ENCODE measurements at places on chromosomes 2 and 18.

DNA sequence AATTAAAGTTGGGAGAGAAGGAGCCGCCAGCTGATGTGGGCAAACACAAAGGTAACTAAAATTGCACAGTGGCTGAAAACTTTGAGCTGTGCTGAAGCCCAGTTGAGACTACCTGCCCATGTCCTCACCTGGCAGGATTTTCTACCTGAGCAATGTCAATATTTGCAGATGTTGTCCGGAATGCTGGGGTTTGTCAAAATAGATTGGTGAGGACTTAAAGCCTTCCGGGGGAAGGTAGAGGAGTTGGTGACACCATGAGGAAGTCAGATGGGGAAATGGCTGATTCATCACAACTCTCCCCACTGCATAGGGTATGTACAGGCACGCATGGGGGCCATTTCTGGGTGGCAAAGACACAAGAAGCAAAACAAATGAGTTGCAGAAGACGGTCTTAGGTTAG, 114.9 kb downstream of the ALK start:
- DNase-seq, result no peak

- no peak for DNase-seq
These were observed 49.5 kb downstream of the ANO7 start for GRCh38 chr2:241237949-241238371.

- DNase-seq, result no peak
These were observed 54.1 kb downstream of the E2F6 start for GRCh38 chr2:11411768-11412448.

DNA sequence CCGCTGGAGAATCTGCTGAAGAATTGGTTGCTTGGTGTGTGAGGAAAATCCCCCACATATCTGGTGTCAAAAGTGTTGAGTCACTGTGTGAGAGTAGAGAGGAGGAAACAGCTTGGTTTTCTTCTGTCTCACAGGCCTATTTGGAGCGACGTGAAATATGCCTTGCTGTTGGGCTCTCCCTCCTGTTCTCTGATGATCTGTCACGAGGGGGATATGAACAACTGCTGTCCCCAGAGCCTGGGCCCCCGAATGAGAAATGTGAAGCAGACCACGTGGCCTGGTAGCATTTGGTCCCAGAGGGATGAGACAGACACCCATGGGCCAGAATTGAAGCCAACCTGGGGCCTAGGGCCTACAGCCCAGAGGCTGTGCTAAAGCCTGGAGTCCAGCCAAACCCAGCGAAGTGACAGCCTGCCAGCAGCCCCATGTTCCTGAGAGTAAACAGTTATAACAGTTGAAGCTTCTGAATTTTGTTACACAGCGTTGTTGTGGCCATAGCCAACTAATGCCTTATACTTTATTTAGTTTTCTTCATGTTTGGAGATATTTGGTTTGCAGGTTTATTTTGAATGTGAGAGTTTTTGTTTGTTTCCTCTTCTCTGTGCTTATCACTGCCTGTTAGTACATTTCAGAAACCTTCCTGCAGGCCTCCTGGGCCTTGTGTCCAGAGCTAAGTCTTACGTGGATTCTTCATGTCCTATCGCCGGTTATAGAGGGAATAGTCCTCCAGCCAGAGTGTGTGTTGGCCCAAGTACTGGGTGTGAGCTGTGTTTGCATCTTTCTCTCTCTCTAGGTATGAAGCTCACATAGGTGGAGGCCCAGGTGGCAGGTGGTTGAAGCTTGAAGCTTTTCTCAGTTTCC, 18.7 kb upstream of the COLEC12 start:
- peak; percentile 43 for DNase-seq

DNA sequence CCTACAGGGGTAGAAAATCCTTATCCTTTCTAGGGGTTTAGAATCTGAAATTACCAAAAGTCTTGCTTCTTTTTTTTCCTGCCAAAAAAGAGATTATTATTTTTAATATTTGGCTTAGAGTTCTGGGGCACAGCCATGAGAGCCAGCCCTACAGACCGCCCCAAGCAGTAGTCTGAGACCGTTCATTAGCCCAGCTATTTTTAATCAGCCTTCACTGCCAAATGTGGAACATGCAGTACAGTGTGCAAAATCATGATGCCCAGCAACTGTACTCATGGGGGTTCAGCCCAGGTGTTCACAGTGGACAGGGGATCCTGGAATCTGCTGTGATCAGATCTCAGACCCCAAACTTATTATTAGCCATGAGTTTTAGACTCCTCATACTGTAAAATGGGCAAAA, 60.4 kb downstream of the GRB14 start:
- no peak for DNase-seq

DNA sequence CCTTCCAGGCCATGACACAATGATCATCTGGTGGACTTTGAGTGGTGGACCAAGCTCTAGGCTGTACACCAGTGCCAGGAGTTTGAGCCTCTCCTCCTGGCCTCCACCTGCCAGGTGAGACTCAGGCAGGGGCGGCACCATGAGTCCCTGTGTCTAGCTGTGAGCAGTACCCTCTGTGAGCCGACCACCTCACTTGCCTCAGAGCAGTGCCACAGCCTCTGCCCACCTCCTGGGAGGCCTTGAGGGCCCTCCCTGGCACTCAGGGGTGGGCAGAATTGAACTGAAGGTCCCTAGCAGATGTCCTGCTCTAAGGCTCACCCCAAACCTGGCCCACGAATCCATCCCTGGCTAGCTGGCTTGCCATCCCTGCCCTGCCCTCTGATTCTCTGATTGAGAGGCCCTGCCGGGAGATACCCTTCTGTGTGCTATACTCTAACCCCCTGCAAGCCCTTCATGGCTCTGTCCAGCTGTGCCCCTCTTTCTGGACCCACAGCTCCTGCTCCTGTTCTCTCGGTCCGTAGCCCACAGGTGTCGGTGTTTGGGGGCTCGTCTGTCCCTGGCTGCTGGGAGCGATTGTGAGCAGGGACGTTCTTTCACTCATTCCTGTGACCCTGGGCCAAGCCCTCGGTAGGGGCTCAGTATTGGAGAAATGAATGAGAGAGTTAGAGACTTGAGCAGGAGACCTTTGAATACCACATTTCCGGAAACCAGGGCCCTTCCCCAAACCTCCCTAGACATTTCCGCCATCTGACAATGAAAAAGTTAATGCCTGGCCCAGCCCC, 70.0 kb downstream of the INHBB start:
- no peak for DNase-seq

GRCh38 chr2:230422149-230422548, 6.1 kb downstream of the SP100 start:
- DNase-seq, result no peak

GRCh38 chr2:144510294-144510991, 9.5 kb downstream of the ZEB2 start:
- no peak for DNase-seq
